ENCODE measurements at places on chromosomes 5 and 9. TPM values are rescaled to one million over a fixed set of nuclear protein-coding genes. Genes with fewer than 3 reads are reported as not detected.

DNA sequence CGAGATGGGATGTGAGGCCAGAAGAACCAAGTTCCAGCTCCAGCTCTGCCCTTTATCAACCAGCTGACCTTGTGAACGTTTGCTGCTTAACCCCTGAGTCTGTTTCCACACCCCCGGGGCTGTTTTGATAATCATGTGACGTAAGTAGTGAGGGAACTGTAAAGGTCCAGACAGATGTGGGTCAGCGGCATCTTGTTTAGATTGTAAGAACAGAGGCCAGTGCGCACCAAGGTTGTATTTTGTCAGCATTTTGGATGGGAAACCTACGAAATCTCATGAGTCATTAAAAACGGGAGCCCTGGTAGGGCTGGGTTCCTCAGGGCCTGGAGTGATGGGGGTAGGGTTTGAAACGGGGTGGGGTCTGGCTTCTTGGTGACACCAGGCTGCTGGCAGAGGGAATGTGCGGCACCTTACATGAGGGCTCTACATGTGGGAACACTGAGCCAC, 13.8 kb upstream of the COL15A1 start:
- no peak overlapping the region for H3K4me3 ChIP-seq
- H3K27ac ChIP-seq: no peak overlapping the region
- no peak for DNase-seq
- no peaks in the 10 kb centered on the region for H3K36me3 ChIP-seq

- peaks cover 34% of the 10 kb centered on the region for H3K36me3 ChIP-seq
- peak; percentile 21 for DNase-seq
- peak overlapping the region; percentile 65 for H3K27ac ChIP-seq
- peak overlapping the region; percentile 26 for H3K4me3 ChIP-seq
- H3K27me3 ChIP-seq: no peaks in the 10 kb centered on the region
- peaks cover 55% of the 10 kb centered on the region for H3K4me1 ChIP-seq
These were observed 111.2 kb downstream of the SMARCA2 start for GRCh38 chr9:2126331-2126803.

GRCh38 chr5:138983984-138984383, 108.8 kb upstream of the LRRTM2 start:
- no peak overlapping the region for H3K4me3 ChIP-seq
- H3K27me3 ChIP-seq: no peaks in the 10 kb centered on the region
- DNase-seq: no peak
- H3K36me3 ChIP-seq: no peaks in the 10 kb centered on the region
- H3K27ac ChIP-seq: no peak overlapping the region

- peak overlapping the region; percentile 53 for H3K27ac ChIP-seq
- H3K4me3 ChIP-seq: peak overlapping the region; percentile 66
- no peaks in the 10 kb centered on the region for H3K4me1 ChIP-seq
- DNase-seq: no peak
These were observed 4.8 kb downstream of the RASGRF2 start for GRCh38 chr5:80964919-80965318.

PCDHB8 gene
- polyA plus RNA-seq: 0.04 TPM

DNA sequence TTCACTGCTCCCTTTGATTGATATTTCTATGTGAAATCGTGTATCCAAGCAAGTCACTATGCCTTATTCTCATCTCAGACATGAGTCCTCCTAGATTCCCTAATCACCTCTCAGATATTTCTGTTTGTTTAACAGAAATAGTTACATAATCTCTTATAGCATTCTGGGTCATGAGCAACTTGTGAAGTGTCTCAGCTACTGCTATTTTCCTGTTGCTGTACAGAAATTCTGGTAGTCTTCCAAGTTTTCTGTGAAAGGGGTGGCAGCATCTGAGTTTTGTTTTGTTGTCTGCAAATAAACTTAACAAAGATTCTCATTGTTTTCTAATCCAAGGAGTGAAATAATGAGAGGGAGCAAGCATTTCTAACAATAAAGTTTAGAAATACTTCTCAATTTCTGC, 256.9 kb upstream of the ST8SIA4 start:
- no peak overlapping the region for H3K27ac ChIP-seq
- H3K4me3 ChIP-seq: no peak overlapping the region
- no peaks in the 10 kb centered on the region for H3K4me1 ChIP-seq

RCL1 gene
- 10.7 TPM for polyA plus RNA-seq

HTR4 gene
- not detected for polyA plus RNA-seq

GRCh38 chr9:25556540-25556939, 121.7 kb downstream of the TUSC1 start:
- no peaks in the 10 kb centered on the region for H3K36me3 ChIP-seq
- H3K4me1 ChIP-seq: no peaks in the 10 kb centered on the region

GRCh38 chr5:83337453-83338035, 134.0 kb upstream of the VCAN start:
- no peaks in the 10 kb centered on the region for H3K36me3 ChIP-seq
- H3K4me3 ChIP-seq: no peak overlapping the region
- no peaks in the 10 kb centered on the region for H3K27me3 ChIP-seq
- H3K27ac ChIP-seq: no peak overlapping the region

DNA sequence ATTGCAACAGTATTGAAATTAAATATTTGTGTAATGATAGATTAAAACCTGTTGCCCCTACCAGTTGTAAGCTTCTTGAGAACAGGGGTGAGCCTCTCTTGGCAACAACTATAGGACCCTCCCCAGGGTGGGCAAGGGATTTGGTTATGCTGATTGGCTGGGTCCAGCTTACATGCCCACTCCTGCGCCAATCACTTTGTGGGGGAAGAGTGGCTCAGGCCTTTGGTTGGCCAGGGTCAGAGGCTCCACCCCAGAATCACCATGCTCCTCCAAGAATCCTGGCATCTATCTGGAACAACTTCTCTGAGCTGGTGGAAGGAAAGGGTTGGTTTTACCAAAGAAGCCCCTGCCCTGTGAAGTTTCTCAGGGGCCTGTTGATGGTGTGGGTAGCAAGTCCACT, 8.6 kb upstream of the PITX1 start:
- no peak overlapping the region for H3K4me3 ChIP-seq
- peaks cover 39% of the 10 kb centered on the region for H3K27me3 ChIP-seq
- DNase-seq: peak; percentile 10
- no peaks in the 10 kb centered on the region for H3K36me3 ChIP-seq
- peaks cover 14% of the 10 kb centered on the region for H3K4me1 ChIP-seq
- no peak overlapping the region for H3K27ac ChIP-seq

ANXA1 gene
- 33.8 TPM for polyA plus RNA-seq

- no peak for DNase-seq
- H3K36me3 ChIP-seq: peaks cover 3% of the 10 kb centered on the region
- H3K27me3 ChIP-seq: no peaks in the 10 kb centered on the region
- H3K27ac ChIP-seq: no peak overlapping the region
- no peaks in the 10 kb centered on the region for H3K4me1 ChIP-seq
These were observed 57.0 kb upstream of the FSD1L start for GRCh38 chr9:105390871-105391270.

DNA sequence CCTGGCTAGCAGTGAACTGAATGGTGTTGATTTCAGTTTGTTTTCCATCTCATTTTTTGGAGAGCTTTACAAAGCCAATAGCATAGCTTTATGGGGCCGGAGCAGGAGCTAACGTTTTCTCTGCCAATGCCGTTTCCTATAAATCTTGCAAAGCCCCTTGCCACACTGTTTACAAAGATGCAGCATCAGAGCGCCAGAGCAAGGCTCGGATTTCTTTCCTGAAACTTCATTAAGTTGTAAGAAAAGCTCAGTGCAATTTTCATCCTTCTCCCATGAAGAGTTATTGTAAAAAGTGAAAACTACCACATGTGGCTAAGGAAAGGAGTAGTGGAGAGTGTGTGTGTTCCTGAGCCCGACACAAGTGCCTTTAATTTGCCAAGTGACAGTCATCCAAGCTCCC, 178.2 kb upstream of the GDNF start:
- no peak overlapping the region for H3K4me3 ChIP-seq
- DNase-seq: no peak
- no peaks in the 10 kb centered on the region for H3K36me3 ChIP-seq
- H3K4me1 ChIP-seq: peaks cover 5% of the 10 kb centered on the region

GRCh38 chr5:178557416-178557815, 32.8 kb downstream of the COL23A1 start:
- no peaks in the 10 kb centered on the region for H3K4me1 ChIP-seq
- H3K4me3 ChIP-seq: no peak overlapping the region
- H3K36me3 ChIP-seq: no peaks in the 10 kb centered on the region
- DNase-seq: no peak
- no peaks in the 10 kb centered on the region for H3K27me3 ChIP-seq
- no peak overlapping the region for H3K27ac ChIP-seq

DNA sequence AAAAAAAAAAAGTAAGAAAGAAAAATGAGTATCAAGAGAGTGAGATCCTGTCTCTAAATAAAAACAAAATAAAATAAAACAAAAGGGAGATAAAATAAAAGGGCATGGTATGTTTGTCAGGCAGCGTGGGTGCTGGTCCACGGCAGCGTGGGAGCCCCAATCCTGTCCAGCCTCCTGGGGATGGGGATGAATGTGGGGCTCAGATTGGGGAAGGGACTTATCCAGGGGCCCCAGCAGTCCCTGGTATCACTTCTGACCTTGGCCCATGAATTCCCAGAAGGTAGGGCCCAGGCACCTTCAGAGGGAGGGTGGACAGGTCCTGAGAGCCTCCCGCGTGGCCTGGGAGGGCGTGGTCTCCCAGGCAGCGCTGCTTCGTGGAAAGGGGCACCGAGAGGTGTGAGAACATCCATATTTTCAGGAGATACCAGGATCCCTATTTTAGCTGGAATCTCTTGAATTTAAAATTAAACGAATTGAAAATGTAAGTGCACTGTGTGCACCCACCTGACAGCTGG, 71.2 kb downstream of the ZNF354C start:
- no peaks in the 10 kb centered on the region for H3K27me3 ChIP-seq
- no peak for DNase-seq
- H3K27ac ChIP-seq: no peak overlapping the region
- H3K36me3 ChIP-seq: no peaks in the 10 kb centered on the region
- no peak overlapping the region for H3K4me3 ChIP-seq

- peak overlapping the region; percentile 4 for H3K27ac ChIP-seq
- no peaks in the 10 kb centered on the region for H3K36me3 ChIP-seq
- H3K4me1 ChIP-seq: peaks cover 15% of the 10 kb centered on the region
- no peaks in the 10 kb centered on the region for H3K27me3 ChIP-seq
- DNase-seq: no peak
These were observed 6.0 kb downstream of the KIF24 start for GRCh38 chr9:34322899-34323591.

CDX1 gene
- 0.06 TPM for polyA plus RNA-seq

DNA sequence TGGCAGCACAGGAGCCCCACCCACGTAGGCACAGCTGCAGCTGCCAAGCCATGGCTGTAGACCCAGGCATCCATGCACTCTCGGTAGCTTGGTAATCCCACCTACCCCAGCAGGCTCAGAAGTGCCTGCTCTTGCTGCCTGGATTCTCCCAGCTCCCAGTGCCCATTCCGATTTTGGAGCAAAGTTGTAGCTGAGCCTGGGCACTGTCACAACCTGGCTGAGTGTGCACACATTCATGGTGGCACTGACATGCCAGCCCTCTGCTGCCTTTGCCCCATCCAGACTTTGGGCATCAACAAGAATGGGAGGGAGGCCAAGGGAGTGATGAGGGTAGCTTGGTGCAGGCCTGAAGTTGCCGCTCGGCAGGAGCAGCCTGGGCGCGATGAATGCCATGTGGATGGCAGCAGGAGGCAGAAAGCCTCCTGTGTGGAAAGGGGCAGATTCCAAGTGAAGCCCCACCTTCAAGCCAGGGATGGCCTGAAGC, 936.6 kb upstream of the PTPRD start:
- no peak overlapping the region for H3K27ac ChIP-seq
- no peak for DNase-seq
- H3K4me1 ChIP-seq: no peaks in the 10 kb centered on the region
- H3K4me3 ChIP-seq: no peak overlapping the region
- H3K36me3 ChIP-seq: no peaks in the 10 kb centered on the region

SHOC1 gene
- not detected for polyA plus RNA-seq

- no peaks in the 10 kb centered on the region for H3K36me3 ChIP-seq
- peaks cover 12% of the 10 kb centered on the region for H3K4me1 ChIP-seq
- no peaks in the 10 kb centered on the region for H3K27me3 ChIP-seq
- peak overlapping the region; percentile 40 for H3K27ac ChIP-seq
- no peak for DNase-seq
These were observed 75.8 kb downstream of the OXCT1 start for GRCh38 chr5:41794471-41794870.

DNA sequence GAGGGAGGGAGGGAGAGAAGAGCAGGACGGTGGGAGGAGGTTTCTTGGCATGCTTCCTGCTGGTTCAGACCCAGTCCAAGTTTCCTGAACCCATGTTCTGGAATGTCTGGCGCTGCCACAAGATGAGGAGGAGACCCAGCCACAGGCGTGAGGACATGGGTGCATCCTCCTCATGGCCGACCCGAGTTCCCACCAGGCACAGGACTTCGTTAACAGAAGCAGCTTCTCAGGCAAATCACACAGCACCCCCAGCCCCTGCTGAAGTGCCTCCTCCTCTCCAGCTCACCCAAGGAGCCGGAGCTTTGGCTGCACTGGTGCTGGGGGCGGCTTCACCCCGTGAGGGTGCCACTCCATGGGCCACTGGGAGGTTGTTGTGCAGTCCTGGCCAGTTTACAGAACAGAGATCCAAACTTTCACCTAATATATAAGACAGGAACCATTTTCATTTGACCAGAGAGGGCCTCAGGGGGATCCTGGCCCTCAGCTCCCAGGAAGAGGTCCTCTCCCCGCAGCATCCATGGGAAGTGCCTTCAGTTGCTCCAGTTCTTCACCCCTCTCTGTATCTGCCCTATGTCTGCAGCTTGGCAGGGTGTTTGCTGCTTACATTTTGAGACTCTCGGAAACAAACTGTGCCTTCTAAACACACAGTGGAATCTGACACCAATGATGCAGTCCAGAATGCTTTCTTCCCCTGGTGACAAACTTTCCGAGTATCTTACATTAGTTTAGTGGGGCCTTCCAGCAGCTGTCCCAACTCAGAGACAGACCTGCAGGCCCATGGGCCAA, 10.2 kb upstream of the NKD2 start:
- no peak overlapping the region for H3K27ac ChIP-seq
- DNase-seq: no peak
- H3K36me3 ChIP-seq: no peaks in the 10 kb centered on the region
- H3K27me3 ChIP-seq: peaks cover 2% of the 10 kb centered on the region

EGFL7 gene
- 34.7 TPM for polyA plus RNA-seq

DNA sequence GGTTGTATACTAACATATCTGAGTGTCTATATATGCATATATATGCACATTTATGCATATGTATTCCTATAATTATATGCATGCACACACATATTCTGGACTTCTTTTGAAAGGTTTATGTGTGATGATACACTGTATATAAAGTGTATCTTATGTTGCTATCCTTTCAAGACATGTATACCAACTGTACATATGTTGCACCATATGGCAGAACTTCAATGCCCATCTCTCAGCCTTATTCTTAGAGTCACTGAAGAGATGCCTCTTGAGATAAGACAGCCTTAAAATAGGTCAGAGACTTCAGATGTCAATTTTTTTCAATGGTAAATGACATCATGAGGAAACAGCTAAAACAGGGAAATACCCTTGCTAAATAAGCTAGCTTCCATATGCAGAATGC, 461.4 kb downstream of the SPATA31D1 start:
- H3K27me3 ChIP-seq: no peaks in the 10 kb centered on the region
- H3K27ac ChIP-seq: no peak overlapping the region
- no peaks in the 10 kb centered on the region for H3K4me1 ChIP-seq
- no peaks in the 10 kb centered on the region for H3K36me3 ChIP-seq

GRCh38 chr9:91119142-91119541, 242.6 kb downstream of the AUH start:
- H3K4me1 ChIP-seq: peaks cover 30% of the 10 kb centered on the region
- no peak for DNase-seq
- peak overlapping the region; percentile 92 for H3K27ac ChIP-seq
- H3K36me3 ChIP-seq: no peaks in the 10 kb centered on the region

ACSL6 gene
- polyA plus RNA-seq: 0.12 TPM
